Activated CD4-positive, alpha-beta T cell treated with anti-CD3 and anti-CD28 coated beads, Interleukin-2, amount 50 U/mL, for 4 hours (primary cell): ENCODE measurements at places on chromosomes 12 and 14.

- no peak for DNase-seq
Measured at GRCh38 chr12:644818-645552, 18.3 kb downstream of the NINJ2 start.

DNA sequence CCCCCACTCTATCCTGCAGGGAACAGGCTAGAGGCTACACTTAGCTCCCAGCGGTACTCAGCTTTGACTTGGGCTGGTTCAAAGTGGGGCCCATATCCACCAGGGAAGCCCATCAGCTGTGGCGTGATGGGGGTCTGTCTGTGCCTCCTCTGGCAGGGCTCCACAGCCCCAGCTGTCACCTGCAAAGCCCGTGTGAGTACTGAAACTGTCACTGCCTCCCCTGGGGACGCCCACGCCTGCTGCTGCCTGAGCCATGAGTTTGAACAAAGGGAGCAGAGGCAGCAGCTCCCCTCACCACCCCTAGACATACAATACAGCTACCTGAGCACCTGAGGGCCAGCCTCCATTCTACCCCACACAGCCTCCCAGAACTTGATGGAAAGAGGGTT lies 5.0 kb downstream of the REM2 start:
- DNase-seq, result peak; percentile 72

DNA sequence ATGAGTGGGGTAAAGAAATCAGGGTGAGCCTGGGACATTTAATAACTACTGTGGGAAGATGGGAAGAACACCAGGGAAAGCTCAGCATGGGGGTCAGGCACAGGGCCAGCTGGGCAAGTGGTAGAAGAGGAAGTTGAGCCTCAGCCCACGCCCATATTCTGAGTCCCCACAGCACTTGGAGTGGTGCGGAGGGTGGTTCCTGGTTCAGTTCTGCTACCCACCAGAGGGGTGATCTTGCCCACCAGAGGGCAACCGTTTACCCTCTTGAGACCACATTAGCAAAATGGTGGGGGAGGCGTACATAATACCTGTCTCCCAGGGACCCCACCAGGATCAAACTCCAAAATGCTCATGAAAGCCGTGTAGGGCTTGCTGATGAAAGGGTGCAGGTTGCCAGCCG lies 16.8 kb upstream of the ANKRD33 start:
- DNase-seq, result no peak

GRCh38 chr12:21823581-21823980 lies 49.1 kb upstream of the KCNJ8 start:
- no peak for DNase-seq

- no peak for DNase-seq
Measured at GRCh38 chr14:82854131-82854530, 1320.5 kb upstream of the SEL1L start.

GRCh38 chr12:127143020-127143419 lies 1124.0 kb upstream of the TMEM132C start:
- no peak for DNase-seq

DNA sequence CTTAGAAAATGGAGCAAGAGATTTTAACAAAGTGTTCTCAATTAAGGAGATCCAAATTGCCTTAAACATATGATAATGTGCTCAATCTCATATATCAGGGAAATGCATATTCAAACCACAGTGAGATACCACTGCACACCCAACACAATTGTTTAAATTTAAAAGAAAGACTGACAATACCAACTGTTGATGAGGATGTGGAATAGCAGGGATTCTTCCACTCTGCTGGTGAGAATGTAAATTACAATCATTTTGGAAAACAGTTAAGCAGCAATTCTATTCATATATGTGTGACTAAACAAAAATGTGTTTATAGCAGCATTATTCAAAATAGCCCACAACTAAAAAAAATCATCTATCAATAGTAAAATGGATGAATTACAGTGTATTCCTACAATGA lies 144.2 kb downstream of the KICS2 start:
- DNase-seq, result no peak

- no peak for DNase-seq
Measured at GRCh38 chr12:96720363-96720705, 186.7 kb upstream of the NEDD1 start.

DNA sequence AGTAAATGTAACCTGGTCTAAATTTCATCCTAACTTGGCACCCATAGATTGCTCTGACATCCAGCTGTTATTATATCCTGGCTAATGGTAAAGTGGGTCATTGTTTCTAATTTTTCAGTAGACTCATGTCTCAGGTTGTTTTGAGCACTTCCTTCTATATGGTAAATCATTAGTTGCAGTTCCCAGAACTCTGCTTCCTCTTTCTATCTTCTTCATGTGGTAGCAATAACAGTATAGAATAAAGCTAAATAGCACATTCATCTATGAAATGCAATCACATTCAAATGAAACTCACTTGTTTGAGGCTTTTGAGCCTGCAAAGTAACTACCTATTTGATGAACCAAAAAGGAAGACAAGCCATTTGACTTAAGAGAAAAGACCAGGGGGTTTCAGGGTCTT lies 65.1 kb upstream of the GZMB start:
- no peak for DNase-seq

- no peak for DNase-seq
Measured at GRCh38 chr12:102965281-102966155, 8.0 kb downstream of the ASCL1 start.

- DNase-seq, result no peak
Measured at GRCh38 chr12:110858848-110859247, 12.1 kb downstream of the CCDC63 start.

DNA sequence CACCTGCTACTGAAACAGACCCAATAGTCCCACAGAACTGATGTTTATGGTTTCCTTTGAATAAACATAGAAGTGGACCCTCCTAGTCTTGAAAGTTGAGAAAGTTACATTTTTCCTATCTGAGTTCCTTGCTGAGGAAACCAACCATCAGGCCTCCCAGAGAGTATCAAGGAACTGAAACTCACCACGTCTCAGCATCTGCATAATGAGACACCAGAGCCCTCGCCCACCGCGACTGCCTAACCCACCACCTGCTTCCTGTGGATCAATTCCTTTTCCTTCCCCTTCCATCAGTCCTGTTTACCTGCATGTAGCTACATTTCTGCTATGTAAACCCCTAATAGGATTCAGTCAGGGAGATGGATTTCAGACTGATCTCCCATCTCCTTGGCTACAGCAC lies 443.2 kb upstream of the TMEM132C start:
- DNase-seq, result no peak

DNA sequence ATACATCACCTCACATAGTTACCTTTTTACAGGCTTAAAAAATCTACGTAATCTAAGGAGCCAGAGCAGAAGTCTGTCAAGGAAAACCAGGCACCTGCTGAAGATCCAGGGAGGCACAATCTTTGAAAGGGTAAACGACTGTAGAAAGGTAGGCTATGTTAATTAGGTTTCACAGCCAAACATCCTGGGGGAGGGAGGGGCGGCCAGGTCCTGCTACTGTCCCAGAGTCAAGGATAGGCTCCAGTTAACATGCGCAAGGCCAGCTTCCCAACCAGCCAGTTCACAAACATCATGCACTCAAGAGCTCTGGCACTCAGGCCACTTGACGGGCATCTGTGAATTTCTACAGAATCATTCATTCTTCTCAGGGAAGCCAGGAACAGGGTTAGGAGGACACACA lies 22.9 kb downstream of the NIN start:
- DNase-seq, result no peak

DNA sequence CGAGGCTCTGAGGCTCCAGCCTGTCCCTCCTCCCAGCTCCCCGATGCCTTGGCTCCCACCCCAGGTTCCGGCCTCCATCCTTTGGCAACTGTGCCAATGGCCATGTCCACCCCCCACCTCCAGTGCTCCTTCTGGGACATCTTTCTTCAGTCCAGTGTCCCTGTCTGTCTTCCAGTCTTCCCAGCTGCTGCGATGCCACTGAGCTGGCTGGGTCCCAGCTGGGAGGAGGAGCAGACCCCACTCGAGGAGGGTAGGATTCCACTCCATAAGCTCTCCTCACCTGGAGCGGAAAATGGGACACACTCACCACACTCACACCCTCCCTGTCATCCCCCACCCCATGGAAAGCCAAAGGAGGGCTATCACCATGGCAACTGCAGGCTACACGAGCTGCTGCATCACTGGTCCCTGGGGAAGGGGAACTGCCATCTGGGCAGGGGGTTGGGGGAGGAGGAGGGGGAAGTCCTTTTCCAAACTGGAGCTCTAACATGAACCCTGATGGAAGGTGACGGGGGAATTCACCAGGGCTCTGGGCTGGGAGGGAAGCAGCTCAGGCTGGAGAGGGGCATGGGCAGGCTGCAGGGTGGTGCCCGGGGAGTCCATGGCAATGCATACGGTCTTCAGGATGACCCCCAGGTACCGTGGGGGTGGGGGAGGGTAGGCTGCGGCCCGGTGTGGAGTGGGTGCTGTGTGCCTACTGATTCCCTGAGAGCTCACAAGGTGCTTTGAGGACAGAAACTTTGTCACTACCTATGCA lies 94.3 kb downstream of the LRRC74A start:
- no peak for DNase-seq

GRCh38 chr12:67068761-67069450 lies 200.3 kb upstream of the CAND1 start:
- peak; percentile 40 for DNase-seq
